Stimulated activated CD4-positive, alpha-beta T cell treated with anti-CD3 and anti-CD28 coated beads, Interleukin-1b, Interleukin-23, amount 100 ng/mL, for 1 hour (primary cell): ENCODE measurements at places on chromosomes 3 and 15.
A peak's percentile ranks its signal among the peaks of the same experiment; 100 is the strongest.

GRCh38 chr3:186653080-186653707 is 12.6 kb upstream of the HRG start:
- DNase-seq, result no peak

DNA sequence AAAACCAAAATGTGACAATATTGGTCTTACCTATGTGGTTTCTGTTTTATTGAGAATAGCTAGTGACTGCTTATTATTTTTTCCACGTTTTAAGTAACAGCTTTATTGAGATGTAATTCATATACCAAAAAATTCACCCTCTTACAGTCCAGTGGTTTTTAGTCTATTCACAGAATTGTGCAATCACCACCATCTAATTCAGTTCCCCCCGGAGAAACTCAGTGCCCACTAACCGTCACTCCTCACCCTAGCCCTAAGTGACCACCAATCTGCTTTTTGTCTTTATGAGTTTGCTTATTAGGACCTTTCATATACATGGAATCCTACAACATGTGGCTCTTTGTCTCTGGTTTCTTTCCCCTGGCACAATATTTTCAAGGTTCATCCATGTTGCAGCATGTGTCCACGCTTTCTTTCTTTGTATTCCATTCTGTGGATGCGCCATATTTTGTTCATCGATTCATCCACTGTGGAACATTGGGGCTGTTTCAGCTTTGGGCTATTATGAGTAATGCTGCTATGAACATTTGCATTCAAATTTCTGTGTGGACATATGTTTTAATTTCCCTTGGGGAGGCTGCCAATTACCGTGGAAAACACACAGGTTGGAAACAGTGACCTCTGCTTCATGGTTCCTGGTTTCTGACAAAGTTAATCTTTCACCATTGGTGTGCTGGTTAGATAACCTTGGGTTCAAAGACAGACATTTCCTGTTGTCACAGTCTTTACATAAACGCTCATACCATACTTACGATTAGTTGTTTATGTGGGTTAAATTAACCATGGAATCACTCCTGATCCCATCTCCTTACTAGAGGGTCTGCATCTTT is 3.2 kb upstream of the BCL2L10 start:
- no peak for DNase-seq

GRCh38 chr3:103337179-103337845 is 902.5 kb downstream of the ZPLD1 start:
- no peak for DNase-seq

- DNase-seq, result no peak
These were observed 29.5 kb downstream of the POPDC2 start for GRCh38 chr3:119630880-119631329.

DNA sequence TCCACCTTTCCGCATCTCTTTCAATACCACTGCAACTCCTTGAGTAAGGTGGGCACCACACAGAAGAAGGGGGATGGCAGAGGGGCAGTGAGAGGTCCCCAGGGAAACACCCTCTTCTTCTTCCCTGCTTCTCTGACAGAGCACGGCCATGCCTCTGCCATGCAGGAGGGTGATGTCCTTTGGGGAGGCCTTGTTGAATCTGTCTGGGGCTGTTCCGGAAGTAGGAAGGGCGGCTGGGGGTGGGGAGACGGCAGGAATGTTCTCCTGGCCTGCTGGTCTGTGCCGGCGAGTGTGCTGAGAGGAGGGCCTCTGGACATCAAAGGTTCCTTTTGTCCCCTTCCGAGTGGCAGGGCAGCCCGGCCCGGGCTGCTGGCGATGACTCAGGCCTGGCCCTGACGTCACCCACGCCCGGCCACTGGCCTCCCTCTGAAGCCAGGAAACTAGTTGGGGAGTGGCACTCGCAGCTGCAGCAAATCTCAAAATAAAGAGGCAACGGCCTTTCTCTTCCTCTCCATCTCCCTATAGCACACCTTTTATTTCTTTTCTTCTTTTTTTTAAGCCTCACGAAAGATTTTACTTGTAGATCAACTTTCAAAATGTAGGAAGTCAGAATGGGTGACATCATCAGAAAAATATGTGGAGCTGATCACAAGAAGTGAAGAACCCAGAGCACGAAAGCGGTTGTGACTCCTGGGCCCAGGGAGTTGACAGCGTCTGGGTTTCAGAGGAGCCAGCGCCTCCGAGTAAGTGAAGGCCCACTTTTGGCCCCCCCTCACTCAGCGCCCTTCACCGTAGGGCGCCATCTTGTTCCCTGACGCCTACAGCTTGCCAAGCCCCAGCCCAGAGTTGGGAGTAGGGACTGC is at the start of gene ZBTB38:
Gene ZBTB38 (plus strand): TSS at position 443 of the 863 bp plus-strand sequence. CDS start 73,885 bp downstream, outside the sequence.
- no peak for DNase-seq

DNA sequence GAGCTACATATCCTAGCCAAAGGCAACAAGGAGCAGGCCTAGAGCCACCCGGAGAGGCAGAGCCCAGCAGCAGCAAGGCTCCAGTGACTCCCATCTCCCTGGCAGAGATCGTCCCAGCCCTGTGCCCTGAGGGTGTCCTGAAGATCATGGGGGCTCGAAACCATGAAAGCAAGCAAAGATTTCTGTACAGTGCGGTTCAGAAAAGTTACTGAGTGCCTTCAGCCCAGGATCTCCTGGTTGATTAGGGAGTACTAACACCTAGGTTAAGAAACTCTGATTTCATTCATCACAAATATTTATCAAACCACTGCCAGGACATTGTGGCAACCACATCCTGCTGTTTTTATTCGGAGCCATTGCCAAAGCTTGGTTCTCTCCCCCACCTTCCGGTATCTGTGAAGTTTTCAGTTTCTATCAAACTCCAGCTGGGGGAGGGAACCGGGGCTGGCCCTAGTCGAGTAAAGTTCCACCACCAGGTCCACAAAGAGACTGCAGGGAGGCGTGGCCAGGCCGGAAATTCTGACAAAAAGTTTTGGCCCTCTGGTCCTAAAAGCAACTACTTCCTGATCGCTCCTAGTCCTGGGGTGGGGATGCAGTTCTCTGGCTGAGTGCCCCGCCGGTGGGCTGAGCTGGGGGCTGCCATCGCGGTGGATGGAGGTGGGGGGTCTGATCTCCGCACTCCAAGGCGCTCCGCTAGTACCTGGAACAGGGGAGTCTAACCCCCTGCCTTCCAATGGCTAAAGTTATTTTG is 1.2 kb downstream of the RAB43 start:
- peak; percentile 73 for DNase-seq

DNA sequence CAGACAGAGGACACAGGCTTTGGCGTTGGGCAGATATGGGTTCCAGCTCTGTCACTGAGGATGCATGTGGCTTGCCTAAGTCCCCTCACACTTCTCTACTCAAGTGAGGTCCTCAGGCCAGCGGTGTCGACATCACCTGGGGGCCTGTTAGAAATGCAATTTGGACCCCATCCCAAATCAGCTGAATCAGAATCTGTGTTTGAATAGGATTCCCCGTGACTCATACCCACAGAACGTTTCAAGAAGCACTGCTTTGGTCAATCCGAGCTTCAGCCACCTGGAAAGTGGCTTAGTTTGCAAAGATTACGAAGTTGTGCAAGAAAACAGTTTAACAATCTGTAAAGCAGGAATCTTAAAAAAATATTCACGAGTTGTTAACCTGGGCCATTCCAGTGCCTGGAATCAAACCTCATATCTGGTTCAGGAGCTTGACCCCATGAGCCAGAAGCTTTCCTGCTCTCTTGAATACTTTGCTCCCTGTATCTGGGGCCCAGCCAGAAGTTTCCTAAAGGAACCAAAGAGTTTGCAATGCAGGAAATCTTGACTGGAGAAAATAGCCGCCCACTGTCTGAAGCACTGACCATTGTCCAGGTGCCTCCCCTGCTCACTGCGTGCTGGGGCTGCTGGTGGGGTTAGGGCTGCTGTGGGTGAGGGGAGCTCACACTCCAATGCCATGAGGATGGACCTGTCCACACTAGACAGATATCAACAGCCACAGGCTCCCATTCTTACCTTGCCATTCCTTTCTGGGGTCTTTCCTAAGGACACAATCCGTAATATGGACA is 208.5 kb upstream of the LINGO1 start:
- no peak for DNase-seq

DNA sequence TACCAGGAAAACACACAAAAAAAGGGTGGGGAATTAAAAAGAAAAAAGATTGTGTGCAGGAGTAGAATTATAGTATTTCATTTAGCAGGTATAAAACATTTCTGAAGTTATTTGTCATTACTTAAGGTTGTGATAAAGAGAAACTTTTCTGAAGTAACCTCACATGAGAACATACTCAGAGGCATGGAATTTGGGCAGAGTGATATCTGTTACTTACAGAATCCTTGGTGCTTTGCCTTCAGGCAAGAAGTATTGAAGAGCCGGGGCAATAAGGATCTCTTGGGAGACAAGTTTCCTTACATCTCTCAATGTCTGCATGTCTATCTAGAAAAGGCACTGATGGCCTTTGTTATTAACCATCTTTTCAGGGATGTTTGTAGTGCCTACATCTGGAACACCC is 179.7 kb upstream of the ROBO1 start:
- no peak for DNase-seq

DNA sequence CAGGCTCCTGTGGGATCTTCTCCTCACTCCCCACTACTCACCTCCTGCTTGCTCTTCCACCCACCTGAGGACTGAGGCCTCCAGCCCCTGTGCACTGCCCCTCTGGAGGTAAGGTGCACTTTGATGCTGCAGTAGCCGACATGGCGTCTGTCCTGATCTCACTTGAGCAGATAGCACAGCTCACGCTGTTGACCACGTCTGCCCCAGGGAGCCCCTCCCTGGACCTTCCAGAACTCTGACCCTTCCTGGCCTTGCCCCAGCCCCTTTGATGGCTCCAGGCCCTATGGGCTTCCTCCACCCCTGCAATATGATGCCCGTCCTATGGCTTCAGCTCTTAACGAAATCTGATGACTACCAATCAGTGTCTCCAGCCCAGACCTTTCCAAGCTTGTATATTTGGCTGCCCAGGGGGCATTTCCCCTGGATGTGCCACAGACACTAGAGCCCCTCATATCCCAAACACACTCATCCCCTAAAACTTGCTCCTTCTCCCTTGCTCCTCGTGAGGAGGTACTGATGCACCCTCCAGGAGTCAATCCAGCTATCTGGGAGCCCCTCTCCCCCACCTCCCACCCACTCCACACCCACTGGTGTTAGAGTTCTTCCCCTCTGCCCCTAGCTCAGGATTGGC is 27.1 kb downstream of the KY start:
- DNase-seq, result no peak

GRCh38 chr3:364287-364686 is 167.7 kb downstream of the CHL1 start:
- no peak for DNase-seq

DNA sequence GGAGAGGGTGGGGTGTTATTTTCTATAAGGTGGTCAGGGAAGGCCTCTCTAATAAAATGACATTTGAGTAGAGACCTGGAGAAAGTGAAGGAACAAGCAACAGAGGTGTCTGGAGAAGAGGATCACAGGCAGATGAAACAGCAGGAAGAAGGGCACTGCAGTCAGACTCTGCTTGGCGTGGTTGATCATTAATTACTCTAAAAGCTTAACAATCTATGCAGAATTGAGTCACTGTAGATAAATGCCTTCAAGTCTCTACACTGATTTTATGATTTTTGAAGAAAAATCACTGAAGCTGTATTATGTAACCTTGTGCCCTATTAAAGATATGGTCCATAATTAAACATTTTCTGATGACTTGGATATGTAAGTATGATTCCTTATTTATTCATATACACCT is 114.2 kb downstream of the TNIK start:
- no peak for DNase-seq

- no peak for DNase-seq
These were observed 158.4 kb downstream of the KLF13 start for GRCh38 chr15:31484986-31485385.

DNA sequence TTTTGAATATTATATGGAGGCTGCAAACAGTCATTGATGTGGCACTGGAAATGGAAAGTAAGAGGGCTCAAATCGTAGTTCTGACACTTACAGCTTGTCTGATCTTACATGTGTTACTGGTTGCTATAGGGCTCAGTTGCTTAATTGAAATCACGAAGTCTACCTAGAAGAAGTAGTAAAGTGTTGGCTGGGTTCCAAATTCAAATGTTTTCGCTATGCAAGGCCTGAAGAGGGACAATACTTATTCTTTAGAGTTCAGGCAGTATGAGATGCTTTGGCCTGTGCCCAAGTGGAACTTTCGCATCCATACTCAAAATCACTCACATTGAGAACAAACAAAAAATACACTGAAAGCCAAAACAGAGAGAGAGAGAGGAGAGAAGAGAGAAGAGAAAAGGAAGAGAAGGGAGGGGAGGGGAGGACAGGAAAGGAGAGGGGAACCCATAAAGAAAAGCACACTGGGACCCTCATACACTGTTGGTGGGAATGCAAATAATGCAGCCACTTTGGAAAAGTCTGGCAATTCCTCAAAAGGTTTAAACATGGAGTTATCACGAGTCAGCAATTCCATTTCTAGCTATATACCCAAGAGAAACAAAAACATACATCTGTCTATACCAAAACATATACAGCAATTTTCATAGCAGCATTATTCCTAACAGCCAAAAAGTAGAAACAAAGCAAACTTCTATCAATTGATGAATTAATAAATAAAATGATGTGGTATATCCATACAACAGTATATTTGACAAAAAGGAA is 2.9 kb upstream of the FXR1 start:
- no peak for DNase-seq

DNA sequence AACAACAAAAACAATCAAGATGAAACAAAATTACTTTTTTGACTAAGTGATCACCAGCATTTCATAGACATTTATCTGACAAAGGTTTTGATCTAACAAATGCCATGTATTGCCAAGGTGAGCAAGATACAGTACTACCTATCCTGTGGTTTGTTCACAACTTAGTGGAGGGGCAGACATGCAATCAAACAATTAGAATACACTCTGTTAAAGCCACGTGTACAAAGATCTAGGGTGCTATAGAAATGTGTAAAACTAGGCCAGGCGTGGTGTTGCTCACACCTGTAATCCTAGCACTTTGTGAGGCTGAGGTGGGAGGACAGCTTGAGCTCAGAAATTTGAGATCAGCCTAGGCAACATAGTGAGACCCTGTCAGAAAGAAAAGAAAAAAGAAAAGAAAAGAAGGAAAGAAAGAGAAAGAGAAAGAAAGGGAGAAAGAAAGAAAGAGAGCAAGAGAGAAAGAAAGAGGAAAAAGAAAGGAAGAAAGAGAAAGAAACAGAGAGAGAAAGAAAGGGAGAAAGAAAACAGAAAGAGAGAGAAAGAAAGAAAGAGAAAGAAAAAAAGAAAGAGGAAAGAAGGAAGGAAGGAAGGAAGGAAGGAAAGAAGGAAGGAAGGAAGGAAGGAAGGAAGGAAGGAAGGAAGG is 1.4 kb upstream of the TRIM69 start:
- no peak for DNase-seq
